Activated T-helper 1 cell treated with Interleukin-2 at 50 U/mL for 16 hours (primary cell): ENCODE measurements at places on chromosomes 5 and 9.

DNA sequence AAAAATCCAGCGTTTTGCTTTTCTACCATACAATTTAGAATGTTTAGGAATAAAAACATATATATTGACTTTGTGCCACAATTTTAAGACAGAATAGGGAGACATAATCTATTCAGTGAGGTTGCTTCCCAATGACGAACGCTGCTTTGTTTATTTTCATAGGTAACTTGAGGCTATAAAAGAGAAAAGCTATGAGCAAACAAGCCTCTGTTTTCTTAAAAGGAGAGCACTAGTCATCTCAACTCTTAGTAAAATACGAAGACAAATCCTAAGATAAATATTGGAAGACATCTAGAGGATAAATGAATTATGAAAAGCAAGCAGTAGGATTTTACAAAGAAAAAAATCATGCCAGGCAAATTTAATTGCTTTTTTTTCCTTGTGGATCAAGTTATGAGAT, 363.6 kb downstream of the ANXA1 start:
- DNase-seq = no peak

DNA sequence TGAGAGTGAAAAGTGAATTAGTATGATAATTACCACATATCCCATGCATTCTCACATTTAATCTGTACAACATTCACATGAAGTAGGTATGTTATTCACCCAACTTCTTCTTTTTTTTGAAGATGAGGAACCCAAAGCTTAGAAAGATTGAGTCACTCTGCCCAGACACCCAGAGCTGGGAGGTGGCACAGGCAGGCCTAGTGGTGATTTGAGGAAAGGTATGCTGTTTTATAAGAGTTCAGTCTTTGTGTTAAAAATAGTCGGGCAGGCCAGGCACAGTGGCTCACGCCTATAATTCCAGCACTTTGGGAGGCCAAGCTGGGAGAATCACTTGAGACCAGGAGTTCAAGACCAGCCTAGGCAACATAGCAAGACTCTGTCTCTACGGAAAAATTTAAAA, 285.3 kb downstream of the NR3C1 start:
- no peak for DNase-seq

- DNase-seq = no peak
Observed at GRCh38 chr5:101637599-101637998, 658.5 kb downstream of the SLCO4C1 start.

GRCh38 chr5:73694089-73694488, 68.1 kb downstream of the ARHGEF28 start:
- DNase-seq = no peak

GRCh38 chr5:24525414-24525813, 119.4 kb downstream of the CDH10 start:
- no peak for DNase-seq

DNA sequence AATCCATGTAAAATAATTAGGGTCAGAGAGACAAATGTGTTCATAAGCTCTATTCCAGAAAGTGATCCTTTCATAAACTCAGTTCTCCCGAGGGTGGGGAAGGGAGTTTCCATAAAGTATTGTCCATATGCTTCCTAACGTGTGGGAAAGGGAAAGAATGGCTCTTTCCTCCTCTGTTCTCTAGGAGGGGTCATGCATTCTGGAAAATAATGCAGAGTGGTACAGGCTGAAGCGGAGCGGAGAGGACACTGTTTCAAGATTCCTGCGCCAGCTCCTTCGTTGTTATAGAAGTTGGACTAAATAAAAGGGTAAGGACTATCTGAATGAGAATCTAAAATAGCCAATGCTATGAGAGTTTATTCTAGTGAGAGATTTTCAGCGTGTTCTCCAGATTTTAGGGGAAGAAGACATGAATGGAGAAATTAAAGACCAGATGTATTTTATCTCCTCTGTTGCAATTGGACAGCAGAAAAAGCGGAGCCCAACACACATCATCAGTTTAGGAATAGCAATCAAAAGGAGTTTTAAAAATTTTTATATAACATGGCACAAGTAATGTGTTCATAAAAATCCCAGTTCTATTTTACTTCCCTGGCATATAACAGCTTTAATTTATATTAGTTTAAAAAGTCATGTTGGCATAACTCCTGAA, 166.9 kb upstream of the MPDZ start:
- DNase-seq = no peak
